GM23248 (cell line): ENCODE measurements at places on chromosomes 6 and 20.

DNA sequence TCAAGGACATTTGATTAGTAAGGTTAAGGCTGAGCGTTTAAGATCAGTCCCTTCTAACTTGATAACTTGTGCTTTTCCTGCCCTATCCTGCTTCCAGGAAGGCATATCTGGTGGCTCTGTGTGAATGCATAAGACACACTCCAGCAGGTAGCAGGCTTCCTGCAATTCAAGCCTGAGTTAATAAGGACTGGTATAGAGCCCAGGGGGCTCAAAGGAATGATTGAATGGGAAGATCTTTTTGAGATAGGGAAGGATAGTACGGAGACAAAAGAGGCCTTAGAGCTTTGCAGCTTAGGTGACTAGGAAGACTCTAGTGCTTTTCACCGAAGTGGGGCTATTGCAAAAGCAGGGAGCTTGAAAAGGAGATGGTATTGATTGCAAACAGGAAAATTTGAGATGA, 307.1 kb downstream of the GRIK2 start:
- DNase-seq, result no peak

DNA sequence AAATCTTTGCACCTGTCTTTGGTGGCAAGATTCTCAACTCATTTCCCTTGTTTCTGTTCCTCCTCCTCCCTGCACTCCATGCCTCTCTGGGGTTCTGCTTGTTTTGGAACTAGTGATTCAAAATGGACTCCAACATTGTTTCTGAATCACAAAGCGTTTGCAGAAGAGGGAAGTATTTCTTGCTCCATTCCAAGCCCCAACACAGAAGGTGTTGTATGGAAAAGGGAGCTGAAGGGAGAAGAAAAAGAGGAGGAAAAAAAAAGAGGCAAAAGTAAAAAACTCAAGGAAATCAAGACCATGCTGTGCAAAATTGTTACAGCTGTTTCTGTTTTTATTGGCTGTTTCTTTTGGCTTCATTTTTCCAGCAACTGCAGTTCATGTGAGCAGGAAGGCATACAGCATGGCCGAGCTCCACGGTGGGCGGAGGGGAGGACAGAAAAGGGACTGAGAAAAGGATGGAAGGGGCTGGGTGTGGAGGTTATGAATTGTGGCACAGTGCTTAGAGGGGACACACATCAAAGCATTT, 66.9 kb upstream of the PRL start:
- DNase-seq, result no peak

DNA sequence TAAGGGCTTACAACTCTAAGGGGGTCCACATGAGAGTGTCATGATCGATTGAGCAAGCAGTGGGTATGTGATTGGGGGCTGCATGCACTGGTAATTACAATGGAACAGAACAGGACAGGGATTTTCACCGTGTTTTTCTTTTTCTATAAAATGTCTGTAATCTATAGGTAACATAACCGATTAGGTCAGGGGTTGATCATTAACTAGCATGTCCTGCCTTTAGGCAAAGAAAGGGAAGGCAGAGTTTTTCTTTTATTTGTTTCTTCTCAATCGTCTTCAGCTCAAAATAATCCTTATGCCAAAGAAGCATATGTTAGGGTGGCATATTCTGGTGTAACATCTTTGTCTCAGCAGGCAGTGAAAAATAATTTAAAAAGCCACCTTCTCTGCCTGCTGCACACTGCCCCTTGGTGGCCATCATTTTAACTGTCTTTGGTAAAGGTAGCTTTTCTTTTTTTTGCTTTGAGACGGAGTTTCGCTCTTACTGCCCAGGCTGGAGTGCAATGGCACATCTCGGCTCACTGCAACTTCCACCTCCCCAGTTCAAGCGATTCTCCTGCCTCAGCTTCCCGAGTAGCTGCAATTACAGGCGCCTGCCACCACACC, 9.7 kb upstream of the CEP43 start:
- DNase-seq, result peak; percentile 71

DNA sequence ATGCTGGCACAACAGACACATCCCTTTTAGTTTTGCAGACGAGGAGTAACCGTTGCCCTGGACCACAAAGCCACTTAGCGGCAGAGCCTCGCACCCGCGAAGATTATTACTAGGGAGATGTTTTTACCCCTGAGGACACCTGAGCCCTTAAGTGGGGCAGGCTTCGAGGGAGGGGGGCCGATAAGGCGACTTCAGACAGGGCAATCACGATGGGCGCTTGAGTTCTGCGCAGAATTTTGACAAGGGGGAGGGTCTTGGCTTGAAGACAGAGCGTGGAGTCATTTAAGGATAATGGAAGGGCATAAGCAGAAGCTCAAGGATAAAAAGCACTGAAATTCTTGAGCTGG, 650 bp upstream of the TTK start:
- no peak for DNase-seq

DNA sequence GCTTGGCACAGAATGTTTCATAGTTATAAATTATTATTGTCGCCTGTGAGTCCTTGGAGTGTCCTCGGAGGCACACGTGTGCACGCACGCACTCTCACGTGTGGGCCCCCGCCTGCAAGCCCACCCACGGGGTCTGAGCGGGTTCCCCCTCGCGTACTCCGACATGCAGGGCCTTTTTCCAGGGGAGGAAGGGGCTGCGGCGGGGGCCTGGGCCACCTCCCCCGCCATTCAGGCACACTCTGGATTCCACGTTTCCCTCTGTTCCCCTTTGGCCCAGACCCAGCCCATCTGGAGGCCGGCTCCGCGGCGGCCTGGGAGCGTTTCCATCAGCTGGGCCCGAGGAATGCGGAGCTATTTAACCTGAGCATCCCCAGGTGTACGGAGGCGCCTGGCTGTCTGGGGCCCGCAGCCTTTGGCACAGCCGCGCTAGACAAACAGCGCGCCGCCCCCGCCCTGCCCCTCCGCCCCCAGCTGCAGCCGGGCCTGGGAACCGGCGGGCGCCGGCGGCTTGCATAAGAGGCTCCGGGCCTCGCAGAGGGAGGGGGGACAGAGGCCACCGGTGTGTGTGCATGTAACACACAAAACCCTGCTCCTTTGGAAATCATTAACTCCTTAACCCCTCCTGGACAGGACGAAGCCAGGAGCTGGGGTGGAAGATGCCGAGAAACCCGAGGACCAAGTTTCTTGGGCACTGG, 3.3 kb downstream of the ID1 start:
- peak; percentile 90 for DNase-seq

DNA sequence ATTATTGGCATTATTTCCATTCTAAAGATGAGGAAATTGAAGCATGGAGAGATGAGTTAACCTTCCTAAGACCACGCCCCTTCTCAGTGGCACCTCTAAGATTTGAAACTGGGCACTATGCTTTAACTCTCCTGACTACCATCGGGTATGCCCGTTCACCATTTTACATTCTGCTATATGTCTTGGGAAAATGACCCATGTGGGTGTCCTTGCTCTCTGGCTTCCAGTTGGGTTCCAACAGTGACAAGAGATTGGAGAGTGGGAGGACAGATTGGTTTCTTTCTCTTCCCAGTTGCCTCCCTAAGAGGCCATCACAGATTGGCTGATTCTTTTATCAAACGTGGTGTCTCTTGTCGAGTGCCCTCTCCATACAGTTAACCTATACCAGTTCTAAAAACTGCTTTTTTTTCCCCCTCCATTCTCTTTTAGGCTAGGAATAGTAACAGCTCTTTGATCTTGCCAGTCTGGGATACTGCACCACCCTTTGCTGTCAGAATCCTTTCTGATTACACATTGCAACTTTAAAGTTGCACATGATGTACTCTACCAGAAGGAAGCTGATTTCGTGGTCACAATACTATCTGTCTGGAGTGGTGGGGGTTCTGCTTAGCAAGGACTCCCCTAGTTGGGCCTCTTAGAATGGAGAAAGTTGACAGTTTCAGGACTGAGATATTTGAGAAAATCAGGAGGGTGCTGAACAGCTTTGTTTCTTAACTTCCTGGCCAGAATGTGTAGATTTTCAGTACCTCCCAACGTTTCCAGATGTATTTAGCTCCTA, 88.0 kb upstream of the ELOVL5 start:
- peak; percentile 45 for DNase-seq

DNA sequence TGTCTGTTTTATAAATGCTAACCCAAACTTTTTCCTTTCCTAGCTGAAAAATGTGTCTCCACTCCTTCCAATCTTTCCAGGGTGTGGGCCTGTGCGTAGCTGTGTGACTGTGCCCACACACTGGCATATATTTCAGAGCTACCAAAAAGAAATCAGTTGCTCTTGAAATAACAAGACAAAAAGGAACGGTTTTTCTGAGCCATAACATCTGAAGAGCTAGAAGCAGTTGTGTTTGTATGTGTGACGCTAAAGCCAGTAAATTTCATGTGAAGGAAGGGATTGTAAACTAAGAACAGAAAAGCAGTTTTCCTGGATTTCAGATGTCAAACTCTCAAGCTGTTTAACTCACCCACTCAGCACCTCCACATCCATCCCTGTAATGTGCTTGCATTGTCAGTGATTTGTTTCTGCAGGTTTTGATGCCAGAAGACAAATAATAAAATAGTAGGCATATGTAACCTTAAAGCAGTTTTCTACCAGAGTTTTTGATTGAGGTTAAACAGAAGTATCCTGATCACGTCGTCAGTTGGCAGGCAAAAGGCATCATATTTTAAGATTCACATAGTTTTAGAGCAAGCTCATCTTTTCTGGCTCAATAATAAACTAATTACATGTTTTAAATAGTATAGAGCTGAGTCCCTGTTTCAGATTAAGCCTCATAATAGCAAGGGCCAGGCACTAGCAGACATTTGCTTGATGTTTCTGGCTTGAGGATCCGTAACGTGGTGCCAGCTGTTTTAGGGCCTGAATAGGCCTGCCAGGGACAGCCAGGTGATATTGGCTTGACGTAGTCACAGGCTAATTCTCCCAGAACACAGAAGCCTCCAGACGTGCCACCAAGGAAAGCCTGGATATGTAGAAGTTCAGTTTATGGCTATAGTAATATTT, 90.9 kb downstream of the FOXO3 start:
- DNase-seq, result peak; percentile 89

DNA sequence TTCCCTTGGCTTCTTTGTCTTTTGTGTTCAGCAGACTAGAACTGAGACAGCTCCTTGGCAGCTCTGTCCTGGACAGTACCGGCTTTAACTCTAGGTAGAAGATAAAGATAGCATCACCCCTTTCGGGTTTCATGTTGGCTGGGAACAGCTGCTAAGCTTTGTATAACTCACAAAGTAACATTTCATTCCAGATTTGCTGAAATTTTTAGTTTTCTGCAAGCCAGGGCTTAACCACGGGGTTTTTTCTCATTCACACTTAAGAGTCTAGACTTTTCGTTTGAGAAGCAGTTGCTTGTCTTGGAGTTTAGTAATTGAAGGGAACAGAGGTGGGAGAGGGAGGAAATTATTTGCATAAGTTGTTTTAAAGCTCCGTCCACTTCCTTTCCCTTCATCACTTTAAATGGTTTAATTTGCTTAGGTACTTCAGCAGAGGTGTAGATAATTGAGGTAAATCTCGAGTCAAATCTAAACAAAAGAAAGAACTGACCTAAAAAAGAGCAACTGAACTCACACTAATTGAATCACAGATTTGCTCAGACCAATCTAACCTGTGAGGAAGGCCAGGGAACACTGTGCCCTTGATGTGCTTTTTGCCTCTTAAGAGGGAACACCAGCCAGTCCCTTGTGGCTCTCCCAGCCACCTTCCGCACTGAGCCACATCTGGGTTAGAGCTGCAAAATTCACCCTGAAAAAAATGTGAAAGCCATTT, 48.3 kb downstream of the RREB1 start:
- DNase-seq, result peak; percentile 40

- peak; percentile 32 for DNase-seq
Measured at GRCh38 chr20:6169251-6169650, 46.4 kb upstream of the FERMT1 start.

GRCh38 chr6:136180704-136181511, 69.2 kb downstream of the MTFR2 start:
- no peak for DNase-seq

DNA sequence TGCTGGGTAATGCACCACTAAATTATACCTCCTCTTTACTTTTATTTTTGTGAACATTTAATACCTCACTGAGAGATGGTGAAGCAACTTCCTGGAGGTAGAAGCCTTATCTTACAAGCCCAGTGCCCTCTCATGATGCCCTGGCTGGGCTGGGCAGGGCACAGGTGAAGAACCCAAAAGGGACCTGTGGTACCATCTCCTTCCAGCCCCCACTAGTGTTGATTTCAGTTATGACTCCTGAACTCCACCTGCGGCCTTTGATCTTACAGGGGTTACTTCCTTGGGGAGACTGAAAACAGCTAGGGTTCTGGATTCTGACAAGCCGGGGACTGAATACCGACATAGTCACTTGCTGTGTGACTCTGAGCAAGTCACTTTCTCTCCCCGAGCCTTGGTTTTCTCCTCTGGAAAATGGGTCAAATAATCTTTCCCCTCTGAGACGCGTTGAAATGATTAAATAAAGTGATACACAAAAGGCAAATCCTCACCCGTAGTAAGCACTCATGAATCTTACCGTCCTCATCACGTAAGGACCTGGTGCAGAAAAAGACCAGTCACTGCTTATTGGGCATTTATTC, 1.2 kb downstream of the SLC13A3 start:
- DNase-seq, result no peak

DNA sequence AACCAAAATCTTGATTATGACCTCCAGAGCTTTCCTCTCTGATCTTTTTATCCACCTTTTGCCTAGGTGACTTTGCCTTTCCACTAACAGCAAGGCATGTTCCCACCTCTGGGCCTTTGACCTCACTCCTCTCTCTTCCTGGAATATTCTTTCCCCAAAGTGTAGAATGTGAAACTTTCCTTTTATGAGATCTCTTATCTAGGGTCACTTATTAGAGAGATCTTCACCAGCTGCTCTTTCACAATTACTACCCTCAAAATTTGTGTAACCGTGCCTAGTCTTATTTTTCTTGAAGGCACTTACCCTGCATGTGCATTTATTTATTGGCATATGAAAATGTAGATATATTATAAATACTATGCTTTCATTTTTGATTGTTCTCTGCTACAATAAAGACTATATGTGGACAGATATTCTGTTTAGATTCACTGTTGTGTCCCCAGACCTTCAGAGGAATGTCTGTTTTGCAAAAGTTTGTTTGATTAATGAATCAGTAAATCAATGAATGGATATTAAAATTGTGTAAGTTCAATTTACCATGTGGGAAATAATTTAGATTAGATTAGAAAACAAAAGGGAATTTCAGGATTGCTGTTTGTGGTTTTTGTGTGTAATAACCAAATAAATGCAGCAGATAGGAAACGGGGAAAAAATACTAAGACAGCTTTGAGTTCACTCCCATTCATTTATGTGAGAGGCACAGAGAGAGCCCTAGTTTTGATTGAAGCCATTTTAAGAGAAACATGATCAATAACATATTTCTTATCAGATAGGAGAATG, 207.0 kb downstream of the ADGB start:
- no peak for DNase-seq

- DNase-seq, result no peak
Measured at GRCh38 chr20:56017560-56017959, 12.2 kb upstream of the CBLN4 start.

GRCh38 chr6:116888732-116889360, 11.8 kb downstream of the RFX6 start:
- no peak for DNase-seq

DNA sequence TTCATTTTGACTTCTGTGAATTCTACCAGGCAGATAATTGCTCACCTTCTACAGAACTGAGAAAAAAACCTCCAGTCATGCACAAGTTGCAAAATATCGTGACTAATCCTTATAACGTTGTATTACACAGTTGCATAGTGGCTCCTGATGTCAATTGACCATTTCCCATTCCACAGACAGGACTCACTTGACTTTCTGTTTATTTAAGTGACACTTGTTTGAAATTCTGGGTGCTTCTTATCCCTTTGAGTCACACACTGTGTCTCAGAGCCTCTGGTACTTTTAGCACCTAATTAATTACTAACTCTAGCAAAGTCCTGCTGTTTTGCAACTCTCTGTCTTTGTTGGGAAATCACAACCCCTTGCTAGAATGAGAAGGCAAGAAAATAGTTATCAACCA, 16.2 kb upstream of the RSPO3 start:
- peak; percentile 98 for DNase-seq
